ENCODE measurements at places on chromosomes 4 and X. TPM values are rescaled to one million over a fixed set of nuclear protein-coding genes. Genes with fewer than 3 reads are reported as not detected.

The ZFP92 gene
- total RNA-seq = 1.5 TPM

The EVC2 gene
- 0.34 TPM for total RNA-seq

The SRPX2 gene
- total RNA-seq = not detected

The BTK gene
- total RNA-seq = not detected

The SPATA18 gene
- 0.09 TPM for total RNA-seq

The AFP gene
- total RNA-seq = not detected

The CABS1 gene
- total RNA-seq = not detected

The GJB1 gene
- total RNA-seq = not detected

The DDIT4L gene
- 0.95 TPM for total RNA-seq

The IQSEC2 gene
- 0.20 TPM for total RNA-seq

The ERAS gene
- not detected for total RNA-seq
